ENCODE measurements at places on chromosomes 12 and 14.

GRCh38 chr12:25794571-25794970 is 163.9 kb upstream of the RASSF8 start:
- DNase-seq, result no peak

GRCh38 chr12:97229004-97229403 is 233.6 kb upstream of the RMST start:
- DNase-seq, result no peak

DNA sequence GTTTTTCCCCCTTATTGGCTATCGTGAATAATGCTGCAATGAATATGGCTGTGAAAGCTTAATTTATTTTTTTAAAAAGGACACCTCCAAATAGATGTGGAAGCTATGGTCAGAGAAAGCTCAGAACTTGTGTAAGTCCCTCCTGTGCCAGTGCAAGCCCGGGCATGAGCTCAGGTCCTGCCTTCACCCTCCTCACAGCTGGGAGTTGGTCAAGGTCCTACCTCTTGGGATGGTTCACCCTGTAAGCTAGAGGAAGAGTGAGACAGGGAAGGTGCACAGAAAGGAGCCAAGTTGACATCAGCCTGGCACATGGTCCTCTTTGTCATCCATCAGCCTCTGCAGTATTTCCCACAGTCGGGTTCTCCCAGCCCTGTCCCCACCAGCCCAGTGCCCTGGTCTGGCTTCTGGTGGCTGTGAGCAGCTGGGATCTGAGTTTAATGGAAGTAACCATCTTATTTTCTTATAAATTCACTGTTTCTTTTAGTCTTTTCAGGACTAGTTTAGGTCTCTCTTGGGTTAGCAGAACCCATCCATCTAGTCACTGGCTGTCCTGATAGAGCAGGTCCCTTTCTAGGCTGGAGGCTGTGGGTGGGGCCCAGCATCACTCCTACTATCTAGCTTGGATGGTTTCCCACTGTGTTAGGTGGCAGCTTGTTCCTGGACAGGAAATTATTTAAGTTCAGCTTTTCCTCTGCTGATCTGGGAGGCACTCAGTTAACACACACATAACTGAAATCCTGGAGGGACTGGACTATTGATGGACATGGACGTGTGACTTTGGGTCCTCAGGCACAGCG is 11.8 kb upstream of the PLEKHG3 start:
- DNase-seq, result no peak

DNA sequence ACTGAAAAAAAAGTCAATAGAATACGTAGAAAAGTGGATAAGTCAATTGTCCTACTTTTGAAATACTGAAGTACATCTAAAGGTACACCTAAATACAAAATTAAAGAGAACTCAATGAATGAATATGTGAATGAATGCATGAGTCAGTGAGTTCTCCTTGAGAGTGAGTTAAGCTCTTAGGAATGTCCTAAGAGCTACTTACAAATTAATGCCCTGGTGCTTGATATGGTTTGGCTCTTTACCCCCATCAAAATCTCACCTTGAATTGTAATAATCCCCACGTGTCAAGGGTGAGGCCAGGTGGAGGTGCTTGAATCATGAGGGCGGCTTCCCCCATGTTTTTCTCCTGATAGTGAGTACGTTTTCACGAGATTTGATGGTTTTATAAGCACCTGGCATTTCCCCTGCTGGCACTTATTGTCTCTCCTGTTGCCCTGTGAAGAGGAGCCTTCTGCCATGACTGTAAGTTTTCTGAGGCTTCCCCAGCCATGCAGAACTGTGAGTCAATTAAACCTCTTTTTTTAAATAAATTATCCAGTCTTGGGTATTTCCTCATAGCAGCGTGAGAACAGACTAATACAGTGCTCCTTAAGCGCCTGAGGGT is 192.2 kb upstream of the ARHGAP5 start:
- no peak for DNase-seq

- no peak for DNase-seq
Observed at GRCh38 chr12:71645268-71645667, 18.4 kb downstream of the ZFC3H1 start.

DNA sequence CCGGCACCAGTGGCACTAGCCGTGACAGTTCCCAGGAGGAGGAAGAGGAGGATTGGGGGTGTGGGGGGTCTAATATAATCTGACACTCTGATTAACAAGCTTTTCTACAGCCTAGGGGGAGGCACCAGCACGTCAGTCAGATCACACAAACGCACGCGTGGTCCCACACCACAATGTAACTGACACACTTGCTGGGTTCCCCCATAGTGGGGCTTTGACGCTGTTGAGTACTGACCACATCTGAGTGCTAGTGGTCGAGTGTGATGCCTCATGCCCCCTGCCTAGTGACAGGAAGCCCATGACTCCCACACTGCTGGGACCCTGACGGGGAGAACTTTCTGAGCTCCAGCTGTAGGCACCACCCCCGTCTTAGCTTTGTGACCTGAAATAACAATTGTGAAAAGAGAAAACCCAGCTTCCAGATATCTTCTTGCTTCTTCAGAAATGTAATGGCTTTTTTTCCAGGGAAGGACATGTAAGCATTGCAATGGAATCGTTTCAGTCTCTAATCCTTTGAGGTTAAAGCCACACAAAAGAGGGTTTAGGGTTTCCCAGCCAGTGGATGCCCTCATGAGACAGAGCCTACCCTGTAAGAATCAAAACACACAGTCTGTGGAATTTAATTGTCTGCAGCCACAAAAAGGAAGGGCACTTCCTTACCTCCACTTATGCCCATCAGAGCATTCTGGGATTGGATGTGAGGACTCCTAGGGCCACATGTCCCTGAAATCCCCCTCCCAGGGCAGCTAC is 183.9 kb downstream of the PIWIL1 start:
- DNase-seq, result no peak

DNA sequence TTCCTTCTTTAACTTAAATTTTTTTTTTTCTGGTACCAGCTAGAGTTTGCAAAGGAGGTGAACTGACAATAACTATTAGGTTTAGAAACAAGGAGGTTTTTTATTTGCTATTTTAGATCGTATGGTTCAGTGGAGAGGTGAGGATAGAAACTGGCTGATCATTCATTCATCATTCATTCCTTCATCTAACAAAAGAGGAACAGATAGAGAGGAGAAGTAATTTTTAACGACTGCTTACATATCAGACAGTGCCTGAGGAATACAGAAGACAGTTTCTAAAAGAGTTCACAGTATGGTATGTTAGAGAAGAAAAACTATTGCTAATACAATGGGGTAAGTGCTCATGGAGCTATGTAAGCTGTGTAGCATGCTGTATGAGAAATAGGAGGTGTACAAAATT is 111.1 kb downstream of the ERC1 start:
- DNase-seq, result no peak

GRCh38 chr12:26319511-26319910 is 124.1 kb downstream of the SSPN start:
- no peak for DNase-seq

DNA sequence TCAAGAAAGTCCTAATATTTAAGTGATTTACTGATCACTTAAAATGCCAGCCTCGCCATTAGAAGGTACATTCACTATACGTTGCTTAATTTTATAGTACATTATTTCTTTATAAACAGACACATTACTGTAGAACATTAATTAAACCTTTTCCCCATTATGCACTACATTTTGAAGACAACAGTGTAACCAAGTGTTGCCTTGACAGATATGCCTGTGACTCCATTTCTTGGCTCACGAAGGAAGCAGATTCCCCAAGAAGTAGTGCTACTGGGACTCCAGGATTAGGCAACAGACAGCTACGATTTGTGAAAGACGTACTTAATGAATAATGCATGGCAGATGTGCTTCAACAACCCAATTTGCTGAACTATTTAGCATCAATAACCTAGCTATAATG is 394.8 kb downstream of the RPS29 start:
- DNase-seq, result no peak

DNA sequence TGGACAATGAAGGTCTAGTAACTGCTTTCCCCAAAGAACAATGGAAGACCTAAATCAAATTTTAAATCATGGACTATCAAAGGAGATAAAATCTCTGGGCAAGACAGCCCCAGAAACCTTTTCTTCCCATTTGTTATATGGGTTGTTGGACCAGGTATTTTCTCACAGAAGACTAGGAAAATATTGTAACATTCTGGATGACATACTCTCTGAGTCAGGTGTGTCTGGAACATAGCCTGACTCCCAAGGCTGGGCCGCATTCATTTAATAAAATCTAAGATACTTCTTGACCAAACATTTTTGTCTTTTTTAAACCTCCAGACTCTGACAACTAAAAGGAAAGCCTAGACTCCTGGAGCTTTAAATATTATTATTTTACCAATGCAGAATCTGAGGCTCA is 87.9 kb downstream of the ATP23 start:
- no peak for DNase-seq

- no peak for DNase-seq
Observed at GRCh38 chr12:75813072-75813471, 218.5 kb downstream of the PHLDA1 start.

DNA sequence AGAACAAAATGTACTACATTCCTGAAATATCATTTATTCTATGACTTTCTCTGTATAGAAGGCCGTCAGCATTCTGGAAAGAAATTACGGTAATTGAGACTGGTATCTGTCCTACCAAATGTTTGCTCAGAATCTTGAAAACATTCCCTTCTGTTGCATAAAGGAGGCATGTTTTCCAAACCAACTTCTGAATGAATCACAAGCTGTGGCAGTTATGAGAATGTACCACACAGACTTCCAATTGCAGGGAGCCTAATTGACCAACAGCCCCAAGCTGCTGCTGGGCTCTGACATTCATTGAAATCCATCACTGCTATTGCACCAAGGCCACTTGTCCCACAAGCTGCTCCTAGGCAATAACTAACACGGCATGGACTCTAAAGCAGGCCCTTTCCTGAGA is 185.3 kb upstream of the CCDC196 start:
- no peak for DNase-seq

DNA sequence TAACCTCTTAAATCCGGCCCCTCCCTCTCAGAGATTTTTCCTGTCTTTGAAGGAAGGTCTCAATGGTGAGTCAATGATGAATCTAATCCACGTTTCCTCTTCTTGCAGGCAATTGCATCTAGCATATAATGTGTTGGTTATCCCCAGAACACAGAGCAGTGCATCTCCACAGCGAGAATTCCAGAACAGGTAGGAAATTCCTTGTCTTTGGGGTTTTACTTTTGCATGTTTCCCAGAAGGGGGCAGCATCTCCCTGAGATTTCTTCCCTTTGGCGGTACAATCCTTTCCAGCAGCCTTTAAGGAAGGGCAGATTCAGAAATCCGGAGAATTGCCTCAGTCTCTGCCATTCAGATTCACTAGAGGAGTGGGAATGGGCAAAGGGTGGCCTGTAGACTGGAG is 128.0 kb downstream of the KCNA5 start:
- peak; percentile 44 for DNase-seq
